COR-L47 (cell line): ENCODE measurements at places on chromosomes 7 and 10.
A peak's percentile ranks its signal among the peaks of the same experiment; 100 is the strongest.

DNA sequence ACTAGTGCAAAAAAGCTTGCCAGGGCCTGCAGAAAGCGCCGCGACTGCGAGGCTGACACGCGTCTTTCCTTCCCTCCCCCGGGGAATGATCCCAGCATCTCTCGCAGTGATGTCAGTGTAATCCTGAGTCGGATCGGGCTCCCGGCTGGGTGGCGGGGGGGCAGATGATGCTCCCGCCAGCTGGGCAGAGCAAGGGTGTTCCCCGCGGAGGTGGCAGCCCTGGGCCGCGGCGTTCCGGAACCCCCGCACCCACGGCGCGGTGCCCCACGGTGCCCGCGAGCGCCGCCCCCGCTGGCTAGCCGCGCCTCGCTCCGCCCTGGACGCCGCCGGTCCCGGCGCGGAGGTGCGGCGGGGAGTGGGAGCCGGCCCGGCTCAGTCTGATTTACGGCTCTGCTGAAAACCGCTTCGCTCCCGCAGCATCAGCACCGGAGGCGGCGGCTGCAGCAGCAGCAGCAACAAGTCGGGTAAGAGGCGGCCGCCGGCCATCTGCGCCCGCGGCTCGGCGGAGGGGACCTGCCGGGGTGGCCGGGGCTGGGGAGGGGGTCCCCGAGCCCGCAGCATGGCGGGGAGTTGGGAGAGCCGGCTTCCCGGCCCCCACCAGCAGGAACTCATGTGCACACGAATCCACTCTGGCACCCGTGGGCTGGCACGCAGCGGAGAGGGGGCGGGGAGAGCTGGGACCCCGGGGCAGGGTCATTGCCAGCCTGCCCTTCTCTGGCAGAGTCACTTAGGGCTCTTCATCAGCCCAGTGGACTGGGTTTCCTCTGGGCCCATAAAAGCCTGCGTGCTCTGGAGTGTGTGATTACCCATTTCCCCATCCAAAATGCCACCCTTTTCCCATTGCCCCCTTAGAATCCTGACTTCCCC, at the start of gene ZNF365:
Gene ZNF365, plus strand, starts transcription at position 375 of the 867 bp plus-strand sequence. CDS start 1,825 bp downstream, outside the sequence.
- peak; percentile 71 for DNase-seq

DNA sequence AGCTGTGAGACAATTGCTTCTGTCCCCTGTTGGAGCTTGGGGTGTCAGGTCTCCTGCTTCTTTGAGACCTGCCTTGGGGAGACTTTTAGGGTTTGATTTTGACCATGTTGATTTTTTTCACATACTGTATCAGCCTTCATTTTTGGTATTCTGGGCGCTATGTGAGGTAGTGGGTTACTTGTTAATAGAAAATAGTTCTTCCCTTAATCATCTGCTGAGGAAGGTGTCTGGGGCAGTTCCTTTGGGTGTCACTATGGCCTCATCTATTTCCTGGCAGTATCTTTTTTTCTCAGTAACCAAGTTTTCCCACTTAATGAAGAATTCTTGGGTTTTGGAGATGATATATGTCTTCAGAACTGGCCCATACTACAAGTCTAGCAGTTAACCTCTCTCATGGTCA, 4.6 kb upstream of the NOLC1 start:
- no peak for DNase-seq

DNA sequence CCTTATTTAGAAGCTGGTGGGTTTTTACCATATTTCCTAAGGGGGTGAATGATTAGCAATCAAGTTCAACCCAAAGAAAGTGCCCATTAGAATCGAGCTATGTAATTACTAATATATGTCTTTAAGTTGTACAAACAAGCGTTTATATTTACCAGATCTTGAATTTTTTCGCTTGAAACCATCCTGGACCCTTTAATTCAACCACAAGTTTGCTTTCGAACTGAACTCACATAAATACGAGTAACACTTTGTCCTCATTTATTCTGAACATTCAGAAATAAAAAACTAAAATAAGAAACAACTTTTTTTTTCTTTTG, 1.5 kb downstream of the SRI start:
- no peak for DNase-seq

- DNase-seq: no peak
Observed at GRCh38 chr10:88209837-88210561, 346.6 kb downstream of the PTEN start.

DNA sequence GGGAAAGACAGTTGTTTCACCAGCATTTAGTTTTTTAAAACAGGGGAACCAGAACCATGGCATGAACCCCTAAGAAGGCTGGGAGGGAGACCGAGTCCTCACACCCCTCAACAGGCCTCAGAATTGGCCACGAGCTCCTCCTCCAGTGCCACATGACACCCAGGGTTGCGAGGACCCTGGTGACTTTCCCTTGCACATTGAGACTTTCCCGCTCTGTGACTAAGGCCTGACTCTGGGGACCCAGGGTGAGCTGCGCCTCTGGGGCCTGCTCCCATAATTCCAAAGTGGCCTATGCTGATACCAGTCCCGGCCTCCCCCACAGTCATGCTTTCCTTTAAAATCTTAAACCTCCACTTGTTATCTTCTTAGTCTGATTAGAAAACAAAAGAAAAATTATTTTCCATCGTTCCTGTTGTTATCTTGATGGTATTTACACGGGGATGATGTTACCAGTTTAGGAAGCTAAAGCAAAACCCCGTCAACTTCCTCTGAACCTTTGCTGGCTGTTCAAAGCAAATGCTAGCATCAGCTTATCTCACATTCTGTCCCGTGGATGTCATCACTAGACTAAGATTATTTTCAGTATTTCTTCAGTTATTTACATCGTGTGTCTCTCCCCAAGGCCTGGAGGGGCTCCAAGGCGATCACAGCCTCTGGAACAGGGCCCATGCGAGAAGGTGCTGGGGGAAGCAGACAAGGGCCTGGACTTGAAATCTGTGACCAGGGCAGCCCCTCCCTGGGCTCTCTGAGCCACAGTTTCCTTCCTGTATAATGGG, 42.1 kb downstream of the FAM53B start:
- no peak for DNase-seq
